NCI-H2029 treated with DMSO at 0.1 percent for 48 hours (cell line): ENCODE measurements at places on chromosomes 5 and 9.
A peak's percentile ranks its signal among the peaks of the same experiment; 100 is the strongest.

GRCh38 chr5:171681677-171682076 lies 103.9 kb upstream of the SMIM23 start:
- no peak for DNase-seq

GRCh38 chr5:59571067-59571466 lies 322.5 kb downstream of the PDE4D start:
- no peak for DNase-seq

DNA sequence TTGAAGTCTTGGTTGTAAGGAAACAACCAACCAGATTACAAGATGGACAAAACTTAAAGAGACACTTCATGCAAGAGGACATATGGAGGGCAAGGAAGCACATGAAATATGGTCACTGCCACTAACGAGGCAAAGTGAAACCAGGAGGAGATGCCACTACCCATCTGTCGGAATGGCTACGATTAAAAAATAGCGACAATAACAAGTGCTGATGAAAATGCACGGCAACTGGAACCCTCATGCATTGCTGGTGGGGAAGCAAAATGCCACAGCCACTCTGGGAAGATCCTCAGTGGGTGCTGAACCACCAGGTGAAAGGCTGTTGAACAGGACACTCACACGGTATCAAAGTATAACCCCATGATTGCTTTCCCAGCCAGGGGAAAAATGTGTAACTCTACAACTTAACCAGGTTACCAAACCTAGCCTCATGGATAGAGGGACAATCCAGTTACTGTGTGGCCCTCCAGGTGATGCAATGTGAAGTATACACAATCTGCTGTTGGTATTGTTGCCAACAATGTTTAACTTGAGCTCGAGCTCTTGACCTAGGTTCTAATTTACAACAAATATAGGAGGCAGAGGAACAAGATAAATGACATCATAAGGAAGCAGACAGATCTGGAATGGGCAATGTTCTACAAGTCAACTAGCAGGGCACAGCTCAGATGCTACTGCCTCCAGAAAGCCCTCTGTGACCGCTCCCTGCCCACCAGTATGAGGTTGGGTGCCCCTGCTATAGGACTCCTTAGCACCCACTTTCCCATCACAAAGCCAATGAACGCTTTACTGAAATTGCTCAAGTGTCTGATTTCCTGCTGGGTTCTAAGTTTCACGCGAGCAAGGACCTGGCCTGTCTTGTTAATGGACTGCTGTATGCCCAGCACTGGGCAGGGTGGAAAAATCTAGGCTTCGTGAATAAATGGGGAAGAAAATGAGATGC lies 25.8 kb downstream of the SH3PXD2B start:
- no peak for DNase-seq

DNA sequence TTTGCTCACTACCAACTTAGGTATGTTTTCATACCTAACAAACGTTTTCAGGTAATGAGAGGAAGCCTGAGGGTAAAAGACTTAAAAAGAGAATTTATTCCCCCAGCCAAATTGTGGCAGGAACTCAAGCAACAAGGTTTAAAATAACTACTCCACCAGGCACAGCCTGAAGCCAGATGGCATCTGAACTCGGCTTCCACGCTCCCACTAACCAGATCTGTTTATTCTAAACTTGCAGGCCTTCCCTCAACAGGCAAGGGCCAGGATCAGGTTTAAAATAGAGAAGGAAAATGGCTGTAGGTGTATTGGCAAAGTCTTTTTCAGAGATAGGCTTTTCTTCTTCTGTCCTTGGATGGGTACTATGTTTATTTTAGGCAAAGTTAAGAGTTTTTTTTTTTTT lies 89.4 kb downstream of the OTULIN start:
- DNase-seq: no peak

DNA sequence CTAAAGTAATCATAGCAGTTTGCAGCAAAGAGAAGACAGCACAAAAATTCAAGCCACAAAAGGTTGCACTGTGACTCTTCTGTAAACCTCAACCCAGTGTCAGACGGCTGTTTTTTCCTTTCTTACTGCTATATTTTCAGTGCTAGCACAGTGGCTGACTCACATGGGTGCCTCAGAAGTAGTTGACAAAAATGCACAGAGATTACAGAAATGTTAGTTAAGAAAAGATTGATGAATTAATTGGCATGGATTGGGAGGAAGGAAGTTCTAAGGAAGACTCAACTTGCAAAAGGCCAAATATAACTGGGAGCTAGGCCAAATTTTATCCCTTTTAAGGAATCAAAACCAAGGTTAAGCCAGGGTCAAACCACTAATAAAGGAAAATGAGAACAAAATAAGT lies 43.7 kb upstream of the ITGA1 start:
- no peak for DNase-seq

DNA sequence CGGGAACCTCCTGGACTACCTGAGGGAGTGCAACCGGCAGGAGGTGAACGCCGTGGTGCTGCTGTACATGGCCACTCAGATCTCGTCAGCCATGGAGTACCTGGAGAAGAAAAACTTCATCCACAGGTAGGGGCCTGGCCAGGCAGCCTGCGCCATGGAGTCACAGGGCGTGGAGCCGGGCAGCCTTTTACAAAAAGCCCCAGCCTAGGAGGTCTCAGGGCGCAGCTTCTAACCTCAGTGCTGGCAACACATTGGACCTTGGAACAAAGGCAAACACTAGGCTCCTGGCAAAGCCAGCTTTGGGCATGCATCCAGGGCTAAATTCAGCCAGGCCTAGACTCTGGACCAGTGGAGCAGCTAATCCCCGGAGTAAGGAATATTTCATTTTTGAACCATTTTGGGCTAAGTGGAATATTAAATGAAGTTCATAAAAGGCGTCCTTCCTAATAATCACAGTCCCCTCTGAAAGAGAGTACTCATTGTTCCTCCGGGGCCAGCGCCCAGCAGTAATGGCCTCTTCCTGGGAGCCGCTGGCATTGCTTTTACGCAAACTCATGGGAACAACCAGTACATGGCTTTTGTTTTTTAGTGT lies 23.6 kb downstream of the QRFP start:
- DNase-seq: peak; percentile 2

- DNase-seq: no peak
These were observed 5.5 kb upstream of the SUSD3 start for GRCh38 chr9:93052791-93053540.

GRCh38 chr5:149792540-149793255 lies 62.6 kb downstream of the PPARGC1B start:
- no peak for DNase-seq

DNA sequence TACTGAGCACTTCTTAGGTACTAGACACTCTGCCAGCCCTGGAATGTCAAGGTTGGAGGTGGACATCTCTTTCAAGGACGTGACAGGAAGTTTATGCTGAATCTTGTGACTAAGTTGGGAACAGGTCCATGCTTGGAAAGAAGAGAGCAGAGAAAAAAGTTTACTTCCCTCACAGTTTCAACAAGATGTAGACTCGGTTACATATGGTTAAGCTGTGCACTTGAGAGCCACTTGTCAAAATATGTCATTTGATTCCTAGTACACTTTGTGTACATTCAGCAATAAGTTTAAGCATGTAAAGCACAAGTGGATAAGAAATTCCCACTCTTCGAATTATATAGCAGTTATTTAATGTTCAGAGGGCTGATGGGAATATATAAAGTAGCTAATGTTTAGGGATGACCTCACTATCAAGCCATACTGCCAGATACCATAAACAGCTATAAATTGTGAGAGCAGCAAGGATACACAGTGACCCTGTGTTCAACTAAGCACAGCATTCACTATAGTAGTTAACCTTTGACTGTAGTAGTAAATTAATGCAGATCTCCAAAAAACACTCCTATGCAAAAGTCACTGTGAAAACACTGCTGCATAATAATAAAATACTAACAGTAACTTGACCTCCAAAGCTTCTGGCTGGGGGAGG lies 1944.6 kb upstream of the WWC1 start:
- no peak for DNase-seq

- DNase-seq: no peak
These were observed 290.8 kb downstream of the GLIS3 start for GRCh38 chr9:4009006-4009511.

- no peak for DNase-seq
These were observed 3.8 kb upstream of the CACFD1 start for GRCh38 chr9:133455936-133456335.

GRCh38 chr5:154486427-154486866 lies 8.4 kb upstream of the HAND1 start:
- no peak for DNase-seq

- no peak for DNase-seq
These were observed 351.1 kb upstream of the TLE4 start for GRCh38 chr9:79220666-79221065.

- peak; percentile 33 for DNase-seq
These were observed 93.3 kb upstream of the MAP1B start for GRCh38 chr5:72013766-72014624.

DNA sequence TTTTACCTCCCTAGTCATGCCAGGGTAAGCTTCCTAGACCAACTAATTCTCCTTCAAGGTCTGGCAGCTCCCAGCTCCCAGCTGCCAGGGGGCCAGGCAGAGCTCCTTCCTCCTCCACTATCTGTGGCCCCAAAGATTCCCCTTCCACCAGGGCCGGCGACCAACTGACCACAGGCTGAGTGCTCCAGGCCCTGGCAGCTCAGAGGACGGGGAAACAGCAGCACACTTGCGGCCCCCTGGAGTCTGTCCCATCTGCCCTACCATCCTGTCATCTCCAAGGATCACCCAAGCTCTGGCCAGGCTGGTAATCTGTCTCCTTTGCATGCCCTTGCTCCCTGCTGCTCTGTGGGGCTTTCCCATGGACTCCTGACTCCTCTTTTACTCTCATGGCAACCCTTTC lies 31.2 kb upstream of the BASP1 start:
- DNase-seq: no peak

- no peak for DNase-seq
These were observed 165.8 kb downstream of the MELK start for GRCh38 chr9:36738318-36738976.

GRCh38 chr5:97044052-97044451 lies 98.4 kb downstream of the LIX1 start:
- no peak for DNase-seq

DNA sequence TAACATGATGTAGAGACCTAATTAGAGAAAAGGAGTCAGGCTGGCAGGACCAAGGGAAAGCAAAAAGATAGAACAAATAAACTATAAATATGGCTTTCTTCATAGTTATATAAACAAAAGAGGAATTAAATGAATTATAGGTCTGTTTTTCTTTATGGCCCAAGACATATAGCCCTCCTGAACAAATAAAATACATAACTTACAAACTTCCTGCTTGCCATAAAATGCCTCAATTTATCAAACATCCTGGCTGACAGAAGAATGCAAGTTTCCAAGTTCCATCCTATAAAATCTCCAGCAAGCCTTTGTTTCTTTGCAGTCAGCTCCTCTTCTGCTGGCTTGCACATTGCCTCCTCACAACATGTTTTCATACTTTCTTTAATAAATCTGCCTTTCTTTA lies 31.3 kb upstream of the IRGM start:
- DNase-seq: no peak

- peak; percentile 83 for DNase-seq
These were observed 12.5 kb downstream of the OR2S2 start for GRCh38 chr9:35945341-35946018.

DNA sequence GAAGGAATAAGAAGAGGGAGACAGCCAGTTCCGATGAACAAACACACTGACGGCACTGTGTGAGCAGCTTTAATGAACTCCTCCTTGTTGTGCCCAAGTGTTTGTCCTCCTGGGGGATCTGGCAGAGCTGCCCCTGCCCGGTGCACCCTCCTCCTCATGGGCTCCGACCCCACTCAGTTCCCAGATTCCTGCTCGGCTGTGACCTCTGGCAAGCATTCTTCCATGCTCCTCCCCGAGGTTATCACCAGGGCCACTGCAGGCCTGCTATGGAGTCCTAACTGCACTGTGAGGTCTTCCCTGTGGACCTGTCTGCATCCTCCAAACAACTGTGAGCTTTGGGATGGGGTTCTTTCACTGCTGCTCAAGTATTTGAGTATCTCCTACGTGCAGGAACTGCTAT lies 142.2 kb downstream of the DCP2 start:
- no peak for DNase-seq

- DNase-seq: no peak
These were observed 28.2 kb downstream of the NR6A1 start for GRCh38 chr9:124742940-124743339.

GRCh38 chr9:133238272-133238850 lies 29.3 kb upstream of the OBP2B start:
- DNase-seq: no peak

DNA sequence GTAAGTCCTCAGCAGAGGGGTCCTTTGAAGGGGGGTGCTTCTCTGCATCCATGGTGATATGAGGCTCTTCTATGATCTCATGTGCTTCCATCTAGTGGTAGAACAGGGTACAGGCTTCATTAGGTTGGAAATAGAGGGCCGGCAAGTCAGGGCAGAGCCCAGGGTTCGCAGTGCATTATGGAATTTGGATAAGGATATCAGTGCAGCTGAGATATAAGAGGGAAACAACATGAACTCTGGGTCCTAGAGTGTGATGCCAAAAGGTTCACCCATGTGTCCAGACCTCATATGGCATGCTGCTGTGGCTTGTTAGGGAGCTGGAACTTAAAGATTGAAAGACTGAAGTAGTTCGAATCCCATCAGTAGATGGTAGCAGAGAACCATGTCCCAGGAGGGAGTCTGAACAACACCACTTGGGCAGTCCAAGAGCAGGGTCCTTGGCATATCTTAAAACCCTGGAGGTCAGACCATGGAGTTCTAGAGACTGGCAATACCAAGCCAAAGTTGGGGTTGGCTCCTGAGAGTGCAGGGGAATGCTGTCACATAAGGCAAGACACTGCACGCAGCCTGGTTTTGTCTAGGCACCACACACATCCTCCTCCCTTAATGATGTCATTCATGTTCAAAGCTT lies 2.3 kb downstream of the FAM221B start:
- peak; percentile 44 for DNase-seq
